ENCODE measurements at places on chromosomes 1 and 21. TPM values are rescaled to one million over a fixed set of nuclear protein-coding genes. Genes with fewer than 3 reads are reported as not detected.

Gene DOP1B
- 12.2 TPM for total RNA-seq

Gene FOXD3
- total RNA-seq = not detected

Gene LRRC38
- not detected for total RNA-seq

Gene CENPF
- 64.0 TPM for total RNA-seq

Gene ZNF593OS
- total RNA-seq = not detected

Gene ANGPTL7
- total RNA-seq = not detected

Gene BCAS2
- total RNA-seq = 54.8 TPM

Gene NHLH1
- total RNA-seq = not detected

Gene DNAH14
- 2.9 TPM for total RNA-seq

Gene PDC
- not detected for total RNA-seq

Gene KMO
- total RNA-seq = not detected

Gene CLIC6
- total RNA-seq = under 0.01 TPM

Gene S100A7
- not detected for total RNA-seq

Gene PRDM16
- total RNA-seq = 0.13 TPM

Gene IL20
- not detected for total RNA-seq

Gene COA7
- 22.8 TPM for total RNA-seq

Gene PLCH2
- under 0.01 TPM for total RNA-seq

Gene CYP4A22
- 0.07 TPM for total RNA-seq

Gene ADAM30
- not detected for total RNA-seq

Gene COL24A1
- 0.07 TPM for total RNA-seq

Measured in thoracic aorta endothelial cell (primary cell).